Fibroblast of skin of back (primary cell): ENCODE measurements at places on chromosomes 3 and 15.

GRCh38 chr3:138173769-138174420 is 826 bp downstream of the DBR1 start:
- peak; percentile 2 for DNase-seq

DNA sequence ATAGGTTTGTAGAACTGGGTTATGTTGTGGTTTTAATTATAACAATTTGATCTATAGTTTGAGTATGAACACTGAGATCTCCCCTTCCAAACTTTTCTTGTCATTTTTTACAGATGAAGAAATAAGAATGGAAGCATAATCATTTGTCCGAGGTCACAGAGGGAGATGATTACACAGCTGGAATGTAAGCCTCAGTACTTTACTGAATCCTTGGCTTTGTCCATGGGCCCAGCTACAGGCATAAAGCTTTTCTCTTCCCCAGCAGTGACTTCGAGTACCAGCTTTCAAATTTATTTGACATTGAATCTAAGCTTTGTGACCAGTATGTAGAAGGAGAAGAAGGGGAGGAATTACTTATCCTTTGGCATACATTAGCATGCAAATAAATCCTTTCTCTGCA is 80.9 kb upstream of the DCBLD2 start:
- DNase-seq = no peak

DNA sequence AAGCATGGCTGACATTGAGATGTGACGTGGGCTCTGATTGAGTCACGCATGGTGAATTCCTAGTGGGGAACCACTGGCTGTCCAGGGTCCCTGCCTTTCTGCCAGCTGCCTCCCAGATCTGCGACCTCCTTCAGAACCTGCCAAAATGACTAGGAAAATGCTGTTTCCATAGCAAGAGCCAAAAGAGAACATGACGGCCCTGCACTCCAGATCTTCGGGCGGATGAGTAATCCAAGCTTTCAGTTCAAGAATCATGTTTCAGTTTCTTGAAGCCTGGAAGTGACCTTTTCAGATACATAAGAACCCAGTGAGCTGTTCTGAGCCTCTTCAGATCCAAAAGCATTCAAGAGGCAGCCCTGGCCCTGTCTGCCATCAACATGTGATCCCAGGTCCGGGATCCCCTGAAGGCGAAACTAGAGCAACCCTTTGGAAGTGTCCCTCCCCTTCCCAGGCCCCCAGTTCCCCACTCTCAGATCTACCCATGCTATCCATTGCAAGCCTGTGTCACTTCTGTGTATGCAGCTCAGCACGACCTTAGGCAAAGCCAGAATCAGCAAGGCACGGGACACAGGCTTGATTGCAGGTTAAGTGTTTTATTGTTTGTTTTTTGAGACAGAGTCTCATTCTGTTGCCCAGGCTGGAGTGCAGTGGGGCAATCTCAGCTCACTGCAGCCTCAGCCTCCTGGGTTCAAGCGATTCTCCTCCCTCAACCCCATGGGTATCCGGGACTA is 19.7 kb downstream of the ANKRD63 start:
- DNase-seq = peak; percentile 24

GRCh38 chr15:29396176-29396811 is 126.7 kb upstream of the NSMCE3 start:
- DNase-seq = no peak
